ENCODE measurements at places on chromosomes 6 and 20.

- DNase-seq: no peak
These were observed 2.1 kb downstream of the DEF6 start for GRCh38 chr6:35299674-35300073.

DNA sequence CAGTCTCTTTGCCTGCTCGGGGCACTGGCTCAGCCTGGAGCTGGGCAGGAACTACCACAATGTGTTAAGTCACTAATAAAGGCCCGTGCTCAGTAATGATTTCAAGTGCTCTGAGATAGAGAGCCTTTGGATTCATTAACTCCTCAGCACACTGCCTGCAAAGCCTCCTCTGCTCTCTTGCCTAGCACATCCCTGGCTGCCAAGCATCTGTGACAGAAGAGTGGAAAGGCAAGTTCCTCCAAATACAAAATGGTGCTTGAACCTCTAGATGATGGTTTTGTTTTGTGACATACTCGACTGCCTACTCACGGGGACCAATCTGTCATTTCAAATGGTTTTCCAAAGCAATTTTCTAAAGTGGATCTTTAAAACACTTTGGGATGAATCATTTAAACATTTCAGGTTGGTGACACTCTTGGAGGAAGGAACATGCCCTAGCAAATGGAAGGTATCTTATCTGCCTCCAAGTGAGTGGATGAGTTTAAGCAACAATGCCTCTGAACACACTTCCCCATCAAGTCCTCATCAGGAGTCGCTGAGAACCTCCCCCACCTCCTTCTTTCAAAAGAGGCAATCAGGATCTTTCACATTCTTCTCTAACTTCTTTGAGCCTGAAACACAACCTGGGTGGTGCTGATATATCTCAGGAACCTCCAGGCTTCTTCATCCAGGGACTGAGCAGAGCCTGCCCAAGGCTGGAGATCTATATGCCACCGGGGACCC is 35.8 kb downstream of the METTL24 start:
- DNase-seq: no peak

DNA sequence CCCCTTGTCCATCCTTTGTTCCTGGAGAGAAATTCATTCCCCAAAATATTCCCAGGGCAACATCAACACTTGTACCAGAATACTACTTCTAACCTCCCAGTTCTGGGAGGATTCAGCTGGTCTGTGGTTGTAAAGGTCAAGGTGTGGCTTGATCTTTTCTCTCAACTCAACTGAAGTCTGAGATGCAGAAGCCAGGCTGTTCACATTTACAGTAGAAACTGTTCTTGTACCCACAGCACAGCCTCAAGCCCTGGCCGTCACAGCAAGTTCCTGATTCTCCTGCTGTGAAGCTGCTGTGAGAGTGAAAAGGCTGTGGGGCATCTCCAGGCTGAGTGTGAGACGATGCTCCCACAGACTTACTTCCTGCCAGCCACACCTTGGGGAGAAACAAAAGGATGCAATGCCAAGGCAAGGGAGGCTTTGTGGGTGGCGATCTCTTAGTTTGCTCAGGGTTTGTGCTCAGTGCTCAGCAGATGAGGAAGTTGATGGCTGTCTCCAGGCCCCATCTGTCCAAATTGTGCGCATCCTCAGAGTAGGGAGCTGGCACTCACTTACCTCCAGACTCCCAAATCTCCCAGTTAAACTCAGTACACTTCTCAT is 143.9 kb upstream of the FOXA2 start:
- DNase-seq: no peak

DNA sequence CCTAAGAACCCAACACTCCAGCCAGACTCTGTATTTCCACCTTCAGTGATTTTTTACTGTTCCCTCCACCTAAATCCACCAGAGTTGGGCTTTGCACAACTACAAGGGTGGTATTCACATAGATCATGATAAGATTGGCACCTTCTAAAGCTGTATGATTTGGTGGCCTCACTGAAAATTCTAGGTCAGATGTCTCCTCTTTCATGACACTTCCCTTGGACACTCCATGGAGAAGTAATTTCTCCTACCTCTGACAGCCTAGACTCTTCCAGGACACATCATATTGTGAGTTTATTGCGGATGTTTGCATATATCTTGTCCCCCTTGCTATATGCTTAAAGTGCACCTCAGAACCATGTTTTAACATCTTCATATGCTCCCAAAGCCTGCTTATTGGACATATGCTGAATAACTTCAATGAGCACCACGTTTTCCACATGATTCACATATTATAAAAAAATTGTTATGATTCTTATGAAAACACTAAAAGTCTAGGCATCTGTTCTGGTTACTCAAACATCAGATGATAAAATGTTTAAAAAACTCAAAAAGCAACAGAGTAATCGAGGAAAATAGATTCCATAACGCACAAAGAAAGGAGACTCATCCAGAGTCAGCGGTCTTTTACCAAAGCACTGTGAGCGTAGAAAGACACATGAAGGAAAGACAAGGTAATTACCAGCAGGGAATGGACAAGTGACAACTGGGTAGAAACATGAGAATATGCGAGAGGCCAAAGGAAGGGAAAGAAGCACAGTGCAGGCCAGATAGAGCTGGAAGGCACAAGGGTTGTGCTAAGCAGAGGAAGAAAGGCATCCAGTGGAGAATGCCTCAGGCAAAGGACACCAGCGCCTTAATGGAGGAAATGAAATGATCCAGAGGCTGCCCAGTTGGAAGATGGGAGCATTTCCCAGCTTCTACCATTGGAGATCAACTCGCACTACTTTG is 46.5 kb downstream of the KIF16B start:
- DNase-seq: no peak

- peak; percentile 44 for DNase-seq
These were observed 136.3 kb downstream of the LY86 start for GRCh38 chr6:6724539-6725467.

GRCh38 chr6:5112066-5112799 is 27.1 kb downstream of the PPP1R3G start:
- no peak for DNase-seq

GRCh38 chr20:17584689-17585088 is 14.8 kb downstream of the DSTN start:
- DNase-seq: no peak

GRCh38 chr20:7742479-7742878 is 197.8 kb downstream of the HAO1 start:
- no peak for DNase-seq

- DNase-seq: no peak
These were observed 18.0 kb downstream of the HECA start for GRCh38 chr6:139152892-139153271.

DNA sequence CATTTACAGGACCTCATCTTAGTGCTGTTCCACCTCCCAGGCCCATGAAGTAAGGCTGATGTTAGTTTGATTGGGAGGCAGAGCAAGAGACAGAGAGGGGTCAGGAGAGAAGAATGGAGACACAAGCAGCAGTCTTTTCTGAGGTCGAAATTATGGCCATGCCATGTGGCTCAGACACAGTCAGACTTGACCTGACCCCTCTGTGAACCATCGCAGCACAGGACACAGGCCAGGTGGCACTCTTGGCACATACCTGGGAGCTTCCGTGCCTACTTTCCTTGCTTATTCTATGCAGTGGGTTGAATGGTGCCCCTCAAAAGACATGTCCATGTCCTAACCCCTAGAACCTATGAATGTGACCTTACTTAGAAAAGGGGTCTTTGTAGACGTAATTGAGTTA is 254.9 kb downstream of the MAFB start:
- DNase-seq: no peak

DNA sequence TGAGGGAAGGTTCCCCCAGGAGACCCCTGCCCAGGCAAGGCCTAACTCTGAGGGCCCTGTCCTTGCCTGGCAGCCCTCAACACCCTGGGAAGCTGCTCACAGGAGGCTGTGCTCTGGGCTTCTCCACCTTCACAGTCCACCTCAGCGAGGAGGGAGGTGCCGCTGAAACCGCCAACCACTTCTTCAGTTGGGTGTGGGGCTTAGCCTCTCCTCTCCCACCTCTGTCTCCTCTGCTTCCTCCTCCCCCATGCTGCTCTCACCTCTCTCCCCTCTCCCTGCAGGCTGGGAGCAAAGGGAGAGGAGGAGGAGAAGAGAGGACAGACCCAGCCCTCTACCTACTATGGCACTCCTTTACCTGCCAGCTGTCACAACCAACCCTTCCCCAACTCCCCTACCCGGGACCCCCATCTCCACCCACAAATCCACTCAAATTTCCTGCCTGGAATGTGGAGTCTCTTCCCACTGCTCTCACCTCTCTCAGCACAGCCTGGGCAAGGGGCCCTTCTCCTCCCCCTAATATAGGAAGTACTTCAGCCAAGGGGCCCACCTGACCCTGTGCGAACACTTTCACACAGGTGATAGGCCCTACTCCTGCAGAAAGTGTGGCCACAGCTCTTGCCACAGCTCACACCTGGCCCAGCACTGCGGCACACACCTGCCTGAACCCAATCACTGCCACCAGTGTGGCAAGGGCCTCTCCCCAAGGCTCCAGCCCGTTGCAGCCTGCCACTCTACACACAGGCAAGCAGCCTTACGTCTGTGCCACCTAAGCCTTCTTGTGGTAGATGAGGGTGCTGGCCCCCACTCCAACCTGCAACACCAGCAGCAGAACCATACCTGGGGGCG is 7.2 kb downstream of the RING1 start:
- no peak for DNase-seq

GRCh38 chr6:41693281-41694240 is 41.8 kb downstream of the TFEB start:
- no peak for DNase-seq

Measured in glomerular endothelial cell (primary cell).